Neural crest cell (in vitro differentiated cells): ENCODE measurements at places on chromosomes 16 and 17.

DNA sequence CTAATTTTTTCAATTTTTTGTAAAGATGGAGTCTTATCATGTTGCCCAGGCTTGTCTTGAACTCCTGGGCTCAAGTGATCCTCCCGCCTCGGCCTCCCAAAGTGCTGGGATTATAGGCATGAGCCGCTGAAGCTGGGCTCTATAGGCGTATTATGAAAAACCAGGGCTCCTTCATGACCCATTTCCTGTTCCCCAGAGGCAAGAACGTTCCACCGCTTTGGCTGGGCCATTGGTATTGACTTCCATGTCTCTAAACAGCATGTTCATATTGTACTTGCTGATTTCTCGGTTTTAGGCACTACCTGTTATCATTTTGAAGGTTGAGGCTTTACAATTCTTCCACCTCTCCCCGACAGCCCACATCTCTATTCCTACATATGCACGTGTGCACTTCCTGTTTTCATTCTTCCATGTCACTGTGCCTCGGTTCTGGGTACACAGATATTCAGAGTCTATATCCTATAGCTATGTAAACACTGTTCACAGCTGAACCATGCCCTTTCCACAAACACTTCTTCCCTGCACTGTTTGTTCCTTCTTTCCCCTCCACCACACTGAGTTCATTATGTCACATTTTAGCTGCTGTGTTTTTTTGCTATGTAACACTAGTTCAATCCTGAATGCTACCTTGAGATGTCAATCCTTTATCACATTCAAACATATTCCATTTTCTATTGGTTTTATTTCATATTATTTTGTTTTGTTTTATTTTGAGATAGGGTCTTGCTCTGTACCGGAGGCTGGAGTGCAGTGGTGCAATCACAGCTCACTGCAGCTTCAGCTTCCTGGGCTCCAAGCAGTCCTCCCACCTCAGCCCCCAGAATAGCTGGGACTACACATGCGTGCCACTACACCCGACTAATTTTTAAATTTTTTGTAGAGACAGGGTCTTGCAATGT, 16.8 kb upstream of the MAPK3 start:
- H3K27ac ChIP-seq: no peak overlapping the region
- no peaks in the 10 kb centered on the region for H3K36me3 ChIP-seq
- no peaks in the 10 kb centered on the region for H3K27me3 ChIP-seq
- no peak overlapping the region for H3K4me3 ChIP-seq
- DNase-seq: no peak
- H3K4me1 ChIP-seq: peaks cover 8% of the 10 kb centered on the region

DNA sequence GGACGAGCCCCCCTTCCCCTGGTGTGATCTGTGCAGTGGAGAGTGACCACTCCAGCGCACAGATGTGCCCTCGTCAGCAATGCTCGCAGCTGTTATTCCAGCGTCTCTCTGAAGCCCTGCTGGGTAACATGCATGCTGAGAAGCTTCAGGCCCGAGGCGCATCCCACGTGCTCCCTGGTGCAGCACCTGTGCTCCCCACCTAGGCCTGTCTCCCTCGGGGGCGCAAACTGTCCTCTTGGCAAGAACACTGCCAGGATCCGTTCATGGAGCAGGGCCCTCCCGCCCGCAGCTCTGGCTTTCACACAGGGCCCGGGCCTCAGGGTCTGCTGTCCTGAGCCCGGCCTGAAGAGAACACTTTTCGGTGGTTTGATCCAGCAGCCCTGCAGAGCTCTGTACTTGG, 13.0 kb downstream of the TMEM204 start:
- DNase-seq: no peak
- no peaks in the 10 kb centered on the region for H3K27me3 ChIP-seq
- H3K36me3 ChIP-seq: no peaks in the 10 kb centered on the region
- no peak overlapping the region for H3K4me3 ChIP-seq
- H3K4me1 ChIP-seq: peaks cover 4% of the 10 kb centered on the region
- H3K27ac ChIP-seq: no peak overlapping the region

GRCh38 chr16:24789881-24790280, 55.9 kb upstream of the SLC5A11 start:
- DNase-seq: no peak
- H3K4me3 ChIP-seq: no peak overlapping the region
- no peaks in the 10 kb centered on the region for H3K27me3 ChIP-seq
- H3K36me3 ChIP-seq: peaks cover 33% of the 10 kb centered on the region
- no peaks in the 10 kb centered on the region for H3K4me1 ChIP-seq
- H3K27ac ChIP-seq: no peak overlapping the region

- H3K36me3 ChIP-seq: no peaks in the 10 kb centered on the region
- no peak for DNase-seq
- H3K4me1 ChIP-seq: no peaks in the 10 kb centered on the region
- no peak overlapping the region for H3K4me3 ChIP-seq
- H3K27ac ChIP-seq: no peak overlapping the region
Measured at GRCh38 chr16:12459391-12460063, 344.2 kb downstream of the CPPED1 start.

- H3K4me3 ChIP-seq: no peak overlapping the region
- H3K27ac ChIP-seq: no peak overlapping the region
- no peaks in the 10 kb centered on the region for H3K4me1 ChIP-seq
- H3K36me3 ChIP-seq: no peaks in the 10 kb centered on the region
- no peak for DNase-seq
Measured at GRCh38 chr16:63702981-63703590, 1418.8 kb downstream of the CDH11 start.

GRCh38 chr17:79792984-79793923, 3.6 kb downstream of the CBX8 start:
- no peak for DNase-seq
- H3K27ac ChIP-seq: no peak overlapping the region
- H3K4me3 ChIP-seq: peak overlapping the region; percentile 69
- peaks cover 82% of the 10 kb centered on the region for H3K27me3 ChIP-seq
- peaks cover 3% of the 10 kb centered on the region for H3K36me3 ChIP-seq

GRCh38 chr17:49384951-49385350, 22.9 kb upstream of the ZNF652 start:
- H3K27ac ChIP-seq: no peak overlapping the region
- DNase-seq: no peak
- H3K4me3 ChIP-seq: no peak overlapping the region
- peaks cover 21% of the 10 kb centered on the region for H3K4me1 ChIP-seq
- no peaks in the 10 kb centered on the region for H3K27me3 ChIP-seq
- H3K36me3 ChIP-seq: no peaks in the 10 kb centered on the region

- no peaks in the 10 kb centered on the region for H3K36me3 ChIP-seq
- H3K27me3 ChIP-seq: no peaks in the 10 kb centered on the region
- H3K4me3 ChIP-seq: no peak overlapping the region
- no peaks in the 10 kb centered on the region for H3K4me1 ChIP-seq
- DNase-seq: no peak
Measured at GRCh38 chr17:7192271-7192937, 13.2 kb upstream of the ASGR1 start.
